Naive thymus-derived CD8-positive, alpha-beta T cell (primary cell): ENCODE measurements at places on chromosomes 7 and 10. TPM values are rescaled to one million over a fixed set of nuclear protein-coding genes. Genes with fewer than 3 reads are reported as not detected.

- H3K27ac ChIP-seq: peak overlapping the region; percentile 78
- peak; percentile 54 for DNase-seq
- peak overlapping the region; percentile 69 for H3K4me3 ChIP-seq
- H3K27me3 ChIP-seq: peaks cover 1% of the 10 kb centered on the region
- no peaks in the 10 kb centered on the region for H3K36me3 ChIP-seq
- H3K4me1 ChIP-seq: peaks cover 21% of the 10 kb centered on the region
Observed at GRCh38 chr7:100516135-100516812, 22.7 kb upstream of the AGFG2 start.

RHEB gene
- 48.6 TPM for polyA plus RNA-seq

DNA sequence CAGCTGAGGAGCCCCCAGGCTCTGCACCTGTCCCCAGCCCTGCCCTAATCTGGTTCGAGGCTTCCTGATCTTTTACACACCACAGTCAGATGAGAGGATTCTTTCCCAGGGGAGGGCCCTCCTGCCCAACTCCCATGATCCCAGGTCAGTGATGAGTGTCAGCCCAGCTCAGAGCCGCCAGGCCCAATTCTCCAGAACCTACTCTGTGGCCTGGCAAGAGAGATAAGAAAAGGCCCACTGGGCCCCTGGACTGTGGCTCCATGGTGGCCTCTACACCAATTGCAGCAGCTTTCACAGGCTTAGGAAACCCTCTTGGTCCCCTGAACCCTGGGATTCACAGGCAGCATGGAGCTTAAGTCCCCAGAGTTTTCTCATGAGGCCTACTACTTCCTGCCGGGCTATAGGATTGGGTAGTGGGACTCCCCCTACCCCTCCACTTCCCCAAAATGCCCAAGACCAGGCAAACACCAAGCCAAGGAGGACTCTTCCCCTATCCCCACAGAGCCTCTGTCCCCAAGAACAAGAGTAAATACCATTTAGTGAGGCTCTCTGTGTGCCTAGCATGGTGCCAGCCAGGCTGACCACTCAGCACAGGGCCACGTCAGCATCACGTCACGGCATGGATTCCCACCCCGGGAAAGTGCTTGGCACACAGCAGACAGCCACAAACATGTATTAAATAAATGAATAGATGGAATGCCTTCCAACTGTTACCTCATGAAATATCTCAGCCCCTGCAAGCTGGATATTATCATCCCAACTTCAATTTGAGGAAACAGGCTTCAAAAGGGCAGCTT lies 100.0 kb downstream of the GRID1 start:
- DNase-seq: no peak
- H3K36me3 ChIP-seq: no peaks in the 10 kb centered on the region
- H3K27me3 ChIP-seq: peaks cover 63% of the 10 kb centered on the region
- H3K27ac ChIP-seq: no peak overlapping the region

DNA sequence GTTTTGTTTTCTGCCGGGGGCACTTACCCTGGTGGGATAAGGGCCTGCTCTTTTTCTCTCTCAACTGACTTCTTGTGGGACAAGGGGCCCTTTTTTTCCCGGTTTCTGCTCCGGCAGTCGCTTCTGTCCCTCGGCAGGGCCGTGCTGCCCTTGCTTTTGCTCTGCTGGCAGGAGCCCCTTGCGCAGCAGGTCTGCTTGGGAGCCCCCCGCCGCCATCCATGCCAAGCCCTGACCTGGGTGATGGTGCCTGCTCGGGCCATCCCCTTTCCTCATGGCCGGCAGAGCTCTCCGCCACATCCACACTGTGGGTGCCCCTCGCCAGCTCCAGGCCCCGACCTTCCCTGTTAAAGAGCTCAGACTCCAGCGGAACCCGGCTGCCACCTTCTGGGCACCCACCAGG lies 47.0 kb upstream of the ZNF32 start:
- H3K27me3 ChIP-seq: peaks cover 20% of the 10 kb centered on the region
- no peak overlapping the region for H3K27ac ChIP-seq
- no peak for DNase-seq
- H3K4me3 ChIP-seq: no peak overlapping the region

MEOX2 gene
- polyA plus RNA-seq: not detected

DNA sequence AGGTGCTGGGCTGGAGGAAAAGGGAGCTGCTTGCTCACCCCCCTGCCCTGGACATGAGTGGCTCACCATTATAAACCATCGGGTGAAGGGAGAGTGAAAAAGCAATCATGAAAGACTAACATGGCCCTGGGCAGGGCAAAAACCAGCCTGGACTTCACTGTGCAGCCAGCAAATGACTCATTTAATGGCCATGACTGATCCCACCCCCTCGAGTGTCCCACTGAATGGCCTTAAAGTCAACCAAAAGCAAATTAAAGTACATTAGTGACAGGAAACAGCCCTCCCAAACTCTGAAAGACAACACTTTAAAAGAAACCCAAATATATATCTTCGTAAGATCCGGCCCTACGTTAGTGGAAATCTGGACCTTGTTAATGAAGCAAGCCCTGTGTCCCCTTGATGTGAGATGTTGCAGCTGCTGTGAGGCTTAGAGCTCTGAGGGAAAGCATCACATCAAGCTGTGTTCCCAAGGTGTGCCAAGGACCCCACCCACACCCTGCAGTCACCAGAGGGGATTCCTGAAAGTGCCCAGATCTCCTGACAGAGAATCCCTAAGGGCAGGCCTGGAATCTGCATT lies 31.2 kb downstream of the ADCYAP1R1 start:
- H3K4me1 ChIP-seq: no peaks in the 10 kb centered on the region
- DNase-seq: no peak

- H3K36me3 ChIP-seq: peaks cover 10% of the 10 kb centered on the region
- H3K4me1 ChIP-seq: peaks cover 66% of the 10 kb centered on the region
- H3K27ac ChIP-seq: peak overlapping the region; percentile 94
- no peak for DNase-seq
Observed at GRCh38 chr7:150367677-150368095, 936 bp upstream of the REPIN1 start.

GRCh38 chr10:19347621-19348020 lies 299.0 kb downstream of the MALRD1 start:
- no peak overlapping the region for H3K4me3 ChIP-seq
- no peak overlapping the region for H3K27ac ChIP-seq
- no peaks in the 10 kb centered on the region for H3K27me3 ChIP-seq
- H3K36me3 ChIP-seq: no peaks in the 10 kb centered on the region

DNA sequence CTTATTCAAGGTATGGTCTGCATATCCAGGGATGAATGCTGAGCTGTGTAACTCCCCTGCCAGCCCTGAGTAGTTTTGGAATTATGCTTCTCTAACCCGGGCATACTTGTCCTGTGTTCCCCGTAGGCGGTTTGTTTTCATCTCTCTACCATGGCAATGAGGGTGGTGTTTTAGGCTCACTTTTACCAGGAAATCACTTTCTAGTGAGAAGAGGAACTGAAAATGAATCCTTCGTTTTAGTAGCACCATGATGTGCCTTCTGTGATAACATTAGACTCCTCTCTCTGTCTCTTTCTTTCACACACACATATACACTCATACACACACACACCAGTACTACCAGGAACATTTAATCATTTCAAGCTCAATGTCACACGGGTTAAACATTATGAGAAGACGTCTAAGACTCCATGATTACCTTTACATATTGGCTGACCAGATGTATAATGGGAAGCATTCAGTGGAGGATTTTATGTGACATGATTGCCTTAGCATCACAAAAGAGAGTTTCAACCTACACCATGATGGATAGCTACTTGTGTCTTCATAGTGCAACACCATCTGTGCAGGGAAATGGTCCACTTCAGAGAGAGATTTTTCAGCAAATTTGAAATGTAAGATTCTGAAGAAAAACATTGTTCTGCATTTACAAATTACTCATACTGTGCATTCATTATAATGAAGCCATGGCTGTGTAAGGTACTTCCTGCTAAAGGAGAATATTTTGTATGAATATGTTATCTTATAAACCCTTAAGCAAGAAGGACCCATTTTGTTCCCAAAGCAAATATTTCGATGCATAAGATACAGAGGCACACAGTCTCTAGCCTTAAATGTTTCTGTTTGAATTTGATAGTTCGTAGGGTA lies 31.0 kb upstream of the PFKP start:
- H3K4me1 ChIP-seq: peaks cover 24% of the 10 kb centered on the region
- H3K36me3 ChIP-seq: no peaks in the 10 kb centered on the region
- H3K27ac ChIP-seq: no peak overlapping the region
- no peak for DNase-seq
- H3K27me3 ChIP-seq: peaks cover 27% of the 10 kb centered on the region

DNA sequence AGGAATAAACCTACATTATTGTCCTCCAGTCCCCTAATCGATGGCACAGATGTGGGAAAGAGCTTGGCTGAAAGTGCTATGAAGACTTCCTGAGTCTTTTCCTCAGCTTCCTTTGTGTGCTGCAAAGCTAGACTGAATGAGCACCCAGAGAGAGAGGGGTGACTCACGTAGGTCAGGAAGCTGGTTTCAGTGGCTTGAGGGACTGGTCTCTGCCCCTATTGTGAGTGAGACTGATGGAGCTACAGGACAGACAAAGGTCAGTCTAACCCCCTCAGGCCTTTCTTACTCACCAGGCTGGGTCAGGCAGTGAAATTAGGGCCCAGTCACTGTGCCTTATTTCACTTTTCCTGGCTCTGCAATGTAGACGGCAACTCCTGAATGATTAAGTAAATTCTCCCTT lies 171.1 kb upstream of the GRB10 start:
- H3K4me3 ChIP-seq: no peak overlapping the region
- no peaks in the 10 kb centered on the region for H3K4me1 ChIP-seq
- H3K36me3 ChIP-seq: peaks cover 6% of the 10 kb centered on the region
- H3K27me3 ChIP-seq: peaks cover 1% of the 10 kb centered on the region
